ENCODE measurements at places on chromosomes 2 and 18.

DNA sequence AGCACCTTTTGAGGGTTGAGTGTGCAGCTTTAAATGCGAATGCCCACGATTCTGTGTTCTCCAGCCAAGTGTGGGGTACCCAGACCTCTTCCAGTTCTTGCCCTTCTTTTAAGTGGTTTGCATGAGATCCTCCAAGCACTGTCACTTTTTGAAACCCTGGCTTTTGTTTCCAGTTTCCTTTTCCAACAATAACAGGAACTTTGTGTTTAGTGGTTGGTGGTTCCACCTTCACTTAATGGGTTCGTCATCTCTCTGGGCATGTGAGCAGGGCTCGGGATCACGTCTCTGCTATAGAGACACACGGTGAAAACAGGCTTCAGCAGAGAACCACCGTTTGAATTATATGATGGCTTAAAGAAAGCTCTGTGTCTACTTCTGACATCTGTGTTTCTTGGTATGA lies 197.6 kb downstream of the LDLRAD4 start:
- DNase-seq, result no peak

GRCh38 chr2:140353541-140353940 lies 1573.4 kb upstream of the NXPH2 start:
- no peak for DNase-seq

DNA sequence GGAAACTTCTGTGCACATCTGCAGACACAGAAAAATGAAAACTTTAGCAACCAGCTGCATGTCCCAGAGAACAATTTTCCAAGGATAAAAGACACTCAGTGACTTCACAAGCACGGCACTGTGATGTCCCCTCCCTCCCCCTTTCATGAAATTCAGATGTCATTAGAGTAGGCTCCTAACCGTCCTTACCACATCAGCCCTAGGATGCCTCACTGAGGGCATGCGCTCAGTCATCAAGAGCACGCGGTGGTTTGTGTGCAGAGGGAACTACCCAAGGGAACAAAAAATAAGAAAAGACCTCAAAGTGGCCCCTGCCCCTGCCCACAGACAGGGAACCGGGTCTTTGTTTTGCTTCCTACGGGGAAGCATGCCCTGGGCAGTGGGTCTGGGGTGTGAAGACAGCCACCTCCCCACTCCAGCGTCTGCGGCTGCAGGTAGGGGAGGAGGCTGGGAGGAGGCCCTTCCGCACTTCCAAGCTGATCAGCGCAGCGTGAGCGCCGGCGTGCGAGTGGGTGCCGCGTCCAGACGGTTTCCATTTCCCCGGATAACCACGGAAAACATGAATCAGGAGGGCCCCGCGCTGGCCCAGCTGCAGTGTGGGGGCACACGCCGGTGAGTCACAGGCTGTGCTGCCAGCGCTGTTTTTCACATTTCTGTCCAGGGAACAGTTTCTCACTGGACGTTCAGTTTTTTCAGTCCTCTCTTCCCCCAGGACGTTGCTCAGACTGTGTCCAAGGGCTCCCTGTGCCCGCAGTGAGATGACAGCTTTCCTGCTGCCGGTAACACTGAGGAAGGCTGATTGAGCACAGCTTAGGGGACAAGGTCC lies 70.6 kb downstream of the COPS8 start:
- DNase-seq, result no peak

- DNase-seq, result no peak
Measured at GRCh38 chr2:221893501-221893900, 321.4 kb upstream of the EPHA4 start.

- DNase-seq, result no peak
Measured at GRCh38 chr2:100632759-100633158, 70.0 kb downstream of the PDCL3 start.

DNA sequence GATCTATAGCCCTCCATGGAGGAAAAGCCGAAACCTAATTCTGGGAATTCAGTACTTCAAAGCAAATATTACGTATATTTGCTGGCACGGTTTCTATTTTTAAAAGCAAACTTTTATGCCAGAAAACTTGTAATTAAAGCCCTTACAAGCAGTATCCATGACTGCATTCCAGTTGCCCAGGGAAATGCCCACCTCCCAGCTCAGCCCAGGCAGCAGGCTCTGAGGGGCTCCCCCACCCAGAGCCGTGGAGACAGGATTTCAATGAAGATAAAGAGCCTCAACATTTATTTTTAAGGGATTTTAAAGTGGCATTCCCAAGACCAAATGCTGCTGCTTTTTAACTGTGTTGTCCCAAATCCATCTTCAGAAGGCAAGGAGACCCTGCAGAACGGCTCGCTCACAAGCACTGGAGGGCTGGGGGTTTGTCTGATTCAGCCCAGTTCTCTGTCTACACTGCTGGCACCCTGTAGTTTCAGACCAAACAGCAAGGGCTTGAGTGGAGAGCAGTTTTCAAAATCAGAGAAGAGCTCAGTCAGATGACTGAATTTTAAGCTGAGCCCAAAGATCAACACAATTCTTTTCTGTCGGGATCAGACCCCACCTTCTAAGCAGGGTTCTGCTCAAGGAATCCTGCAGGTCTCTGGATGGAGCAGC lies 105.1 kb downstream of the KCNF1 start:
- no peak for DNase-seq

DNA sequence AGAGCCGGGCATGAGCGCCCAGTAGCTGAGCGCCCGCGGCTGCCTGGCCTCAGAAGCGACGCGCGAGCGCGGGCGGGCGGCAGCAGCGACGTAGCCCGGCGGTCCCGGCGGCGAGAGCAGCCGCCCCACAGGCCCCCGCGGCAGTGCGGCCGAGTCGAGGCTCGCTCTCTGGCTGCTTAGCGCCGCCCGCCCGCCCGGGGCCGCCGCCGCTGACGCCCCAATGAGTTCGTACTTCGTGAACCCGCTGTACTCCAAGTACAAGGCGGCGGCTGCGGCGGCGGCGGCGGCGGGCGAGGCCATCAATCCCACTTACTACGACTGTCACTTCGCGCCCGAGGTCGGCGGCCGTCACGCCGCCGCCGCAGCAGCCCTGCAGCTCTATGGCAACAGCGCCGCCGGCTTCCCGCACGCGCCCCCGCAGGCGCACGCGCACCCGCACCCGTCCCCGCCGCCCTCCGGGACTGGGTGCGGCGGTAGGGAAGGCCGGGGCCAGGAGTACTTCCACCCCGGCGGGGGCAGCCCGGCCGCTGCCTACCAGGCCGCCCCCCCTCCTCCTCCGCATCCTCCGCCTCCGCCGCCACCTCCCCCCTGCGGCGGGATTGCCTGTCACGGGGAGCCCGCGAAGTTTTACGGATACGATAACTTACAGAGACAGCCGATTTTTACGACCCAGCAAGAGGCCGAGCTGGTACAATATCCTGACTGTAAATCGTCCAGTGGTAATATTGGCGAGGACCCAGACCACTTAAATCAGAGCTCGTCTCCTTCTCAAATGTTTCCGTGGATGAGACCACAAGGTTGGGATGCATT lies 847 bp downstream of the HOXD8 start:
- DNase-seq, result no peak

- DNase-seq, result no peak
Measured at GRCh38 chr2:187442378-187442777, 5.7 kb downstream of the CALCRL start.

- DNase-seq, result peak; percentile 97
Measured at GRCh38 chr2:75547345-75548035, 13.2 kb downstream of the EVA1A start.

- DNase-seq, result no peak
Measured at GRCh38 chr18:30944773-30945417, 97.6 kb downstream of the DSC3 start.

DNA sequence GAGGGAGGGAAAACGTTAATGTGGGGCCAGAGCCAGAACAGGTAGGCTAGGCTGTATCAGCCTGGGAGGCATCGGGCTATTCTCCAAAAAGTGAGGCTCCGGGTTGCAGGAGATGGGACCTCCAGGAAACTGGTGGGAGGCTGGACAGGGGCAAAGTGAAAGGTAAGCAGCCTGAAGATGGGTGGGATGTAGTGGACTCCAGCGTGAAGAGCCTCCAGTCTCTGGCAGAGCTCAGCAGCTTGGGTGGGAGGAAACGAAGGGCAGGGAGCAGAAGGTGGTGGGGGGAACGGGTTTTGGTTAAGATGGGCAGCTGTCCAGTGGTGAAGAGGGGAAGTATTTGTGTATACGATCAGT lies 3.1 kb upstream of the EMX1 start:
- DNase-seq, result no peak

DNA sequence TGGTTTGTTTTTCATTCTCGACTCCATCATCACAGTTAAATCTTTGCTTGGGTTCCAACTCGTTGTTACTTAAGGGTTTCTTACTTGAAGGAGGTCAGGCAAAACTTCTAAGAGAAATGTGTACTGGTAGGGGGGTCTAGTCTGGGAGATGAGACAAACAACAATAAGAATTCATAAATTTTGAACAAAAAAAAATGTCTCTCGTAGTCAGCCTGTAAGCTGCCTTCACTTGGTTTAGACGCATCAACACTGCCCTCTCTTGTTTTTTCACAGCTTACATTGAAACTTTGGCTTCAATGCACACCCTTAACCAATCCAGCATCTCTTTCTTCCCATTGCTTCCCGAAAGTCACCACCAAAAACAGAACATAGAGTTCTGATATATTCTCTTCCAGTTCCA lies 576.4 kb upstream of the PIK3C3 start:
- DNase-seq, result no peak

- no peak for DNase-seq
Measured at GRCh38 chr2:126719191-126719832, 63.4 kb downstream of the GYPC start.

- DNase-seq, result peak; percentile 13
Measured at GRCh38 chr2:237466211-237466610, 20.8 kb upstream of the MLPH start.

DNA sequence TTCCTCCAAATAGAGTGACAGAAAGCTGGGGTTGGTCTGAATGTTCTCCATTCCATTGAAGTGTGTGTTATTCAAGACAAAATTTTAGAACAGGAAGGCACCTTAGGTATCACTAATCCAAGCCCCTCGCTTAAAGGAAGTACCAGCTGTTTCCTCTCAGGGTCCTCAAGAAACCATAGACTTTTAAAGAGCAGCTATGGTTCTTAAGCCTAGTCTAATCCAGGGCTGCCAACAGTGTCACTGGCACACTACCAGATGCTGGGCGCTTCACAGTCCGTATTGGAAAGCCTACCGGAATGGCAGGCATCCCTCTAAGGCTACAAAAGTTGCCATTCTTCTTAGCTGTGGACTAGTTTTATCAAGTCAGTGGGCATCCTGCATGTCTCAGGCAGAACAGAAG lies 1.9 kb downstream of the NEMP2 start:
- no peak for DNase-seq

DNA sequence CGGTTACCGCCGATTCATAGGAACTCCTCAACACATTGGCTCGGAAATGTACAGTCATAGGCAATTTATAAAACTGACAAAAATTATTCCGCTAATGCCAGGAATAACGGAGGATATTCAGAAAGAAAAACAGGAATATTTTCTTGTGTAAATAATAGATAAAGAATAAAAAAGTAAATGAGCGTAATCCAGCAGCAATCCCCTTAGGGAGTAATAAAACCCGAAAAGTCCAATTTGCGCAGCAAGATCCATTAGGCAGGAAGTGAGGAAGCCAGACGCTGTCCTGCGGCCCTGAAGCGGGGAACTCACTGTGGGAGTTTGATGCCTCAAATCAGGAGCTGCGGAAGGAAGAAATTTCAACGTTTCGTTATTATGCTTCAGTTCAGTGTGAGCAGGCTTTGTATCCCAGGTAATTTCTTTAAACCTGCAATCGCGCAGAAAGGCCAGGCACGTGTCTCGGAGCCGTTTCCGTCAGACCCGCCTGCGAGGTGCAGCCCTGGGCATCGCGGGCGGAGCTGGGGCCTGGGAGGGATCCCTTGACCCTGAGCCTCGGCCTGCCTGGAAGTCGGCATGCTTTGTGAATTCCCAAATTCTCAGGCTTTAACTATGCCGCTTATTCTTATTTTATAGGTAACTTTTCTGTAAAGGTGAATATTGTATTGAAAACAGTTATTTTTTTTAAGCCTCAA lies 180.9 kb upstream of the ALKAL2 start:
- no peak for DNase-seq

DNA sequence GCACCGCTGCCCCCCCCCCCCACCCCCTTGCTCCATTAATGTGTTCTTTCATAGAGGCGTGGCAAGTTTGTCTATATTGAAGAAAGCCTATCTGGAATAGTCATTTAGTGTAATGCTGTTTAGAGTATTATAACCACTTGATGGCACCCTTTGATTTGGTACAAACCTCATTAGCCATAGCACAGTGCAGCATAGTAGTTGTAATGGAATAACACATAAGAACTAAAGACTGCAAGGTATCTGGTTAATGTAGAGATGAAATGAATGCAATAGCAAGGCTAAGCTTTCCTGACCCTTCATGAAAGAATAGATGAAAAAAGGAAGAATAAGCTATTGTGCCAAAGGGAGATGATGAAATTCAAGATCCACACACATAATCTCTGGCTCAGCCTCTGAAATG lies 81.9 kb downstream of the EHBP1 start:
- DNase-seq, result peak; percentile 28

DNA sequence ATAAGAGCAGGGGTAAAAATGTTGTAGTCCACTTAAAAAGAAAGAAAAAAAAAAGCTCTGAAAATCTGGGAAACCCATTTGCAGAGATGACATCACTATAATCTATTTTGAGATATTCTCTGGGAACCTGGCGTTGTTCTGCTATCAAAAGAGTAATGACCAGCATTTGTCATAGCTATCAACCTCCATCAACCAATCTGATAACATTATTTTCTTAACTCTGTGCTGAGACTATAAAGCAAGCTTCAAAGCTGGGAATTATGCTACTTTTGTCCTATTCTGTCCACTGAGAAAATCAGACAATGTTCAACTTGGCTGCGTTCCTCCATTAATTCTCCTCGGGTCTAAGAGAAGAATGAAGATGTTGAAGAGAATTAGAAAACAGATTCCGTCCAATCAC lies 107.5 kb downstream of the STK39 start:
- no peak for DNase-seq

- DNase-seq, result no peak
Measured at GRCh38 chr2:46981662-46982350, 66.2 kb upstream of the MCFD2 start.

GRCh38 chr2:79855264-79856006 lies 342.6 kb downstream of the CTNNA2 start:
- peak; percentile 11 for DNase-seq

DNA sequence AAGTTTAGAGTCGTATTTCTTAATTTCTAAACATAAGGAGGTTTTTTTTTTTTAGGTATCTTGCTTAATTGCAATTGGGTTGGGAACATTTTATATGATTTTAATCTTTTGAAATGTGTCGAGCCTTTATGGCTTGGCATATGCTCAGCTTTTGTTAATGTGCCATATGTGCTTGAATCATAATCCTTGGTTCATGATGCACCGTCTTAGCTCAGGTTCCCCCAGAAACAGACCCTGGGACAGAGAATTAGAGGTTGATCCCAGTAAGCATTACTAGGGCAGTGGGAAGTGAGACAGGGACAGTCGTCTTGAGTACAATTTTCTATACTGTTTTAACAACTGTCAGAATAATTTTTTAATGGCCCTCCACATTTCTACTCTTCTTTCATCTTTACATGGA lies 9.3 kb downstream of the CHCHD5 start:
- no peak for DNase-seq

DNA sequence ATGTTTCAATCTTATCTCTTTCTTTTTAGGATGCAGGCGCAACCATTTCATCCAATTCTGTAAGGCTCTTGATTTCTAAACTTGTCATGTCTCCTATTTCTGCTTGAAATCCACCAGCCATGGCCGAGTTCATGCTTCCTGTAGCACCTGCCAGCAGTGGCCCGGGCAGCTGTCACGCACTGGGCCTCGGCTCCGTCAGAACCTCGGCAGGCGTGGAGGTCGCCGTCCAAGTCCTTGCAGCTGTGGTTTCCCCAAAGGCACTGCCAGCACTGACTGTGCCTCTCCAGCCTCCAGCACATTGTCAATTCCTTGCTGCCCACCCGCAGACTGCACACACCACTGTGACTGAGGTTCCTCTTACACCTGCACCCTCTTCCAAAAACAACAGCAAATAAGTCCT lies 188.7 kb upstream of the SALL3 start:
- DNase-seq, result no peak
